ENCODE measurements at places on chromosomes 1 and 21. TPM values are rescaled to one million over a fixed set of nuclear protein-coding genes. Genes with fewer than 3 reads are reported as not detected.

The BMP8B gene
- 1.1 TPM for polyA plus RNA-seq

The DMRTA2 gene
- not detected for polyA plus RNA-seq

The COL8A2 gene
- 0.18 TPM for polyA plus RNA-seq

The GPX7 gene
- polyA plus RNA-seq: 10.6 TPM

The CA14 gene
- polyA plus RNA-seq: not detected

The SPATA45 gene
- polyA plus RNA-seq: not detected

The MYCL gene
- 0.33 TPM for polyA plus RNA-seq

The LCE1C gene
- polyA plus RNA-seq: not detected

The HOOK1 gene
- polyA plus RNA-seq: under 0.01 TPM

The CPT2 gene
- polyA plus RNA-seq: 13.0 TPM

The MFAP2 gene
- polyA plus RNA-seq: 28.1 TPM

The TSPEAR gene
- 0.56 TPM for polyA plus RNA-seq

The GRHL3 gene
- 2.1 TPM for polyA plus RNA-seq

The LGR6 gene
- polyA plus RNA-seq: 0.28 TPM

The PROX1 gene
- polyA plus RNA-seq: 0.49 TPM

The WNT4 gene
- 1.0 TPM for polyA plus RNA-seq

The AP4B1 gene
- polyA plus RNA-seq: 10.2 TPM

The RCSD1 gene
- 6.7 TPM for polyA plus RNA-seq

The FCRL3 gene
- polyA plus RNA-seq: 0.09 TPM

The MTHFR gene
- polyA plus RNA-seq: 8.2 TPM

The NPPA gene
- 0.42 TPM for polyA plus RNA-seq

The AADACL3 gene
- not detected for polyA plus RNA-seq

The SERTAD4 gene
- polyA plus RNA-seq: 0.67 TPM

The DSCAM gene
- not detected for polyA plus RNA-seq

The DCST1 gene
- not detected for polyA plus RNA-seq

The RUNX3 gene
- polyA plus RNA-seq: 2.0 TPM

The CDK18 gene
- 4.2 TPM for polyA plus RNA-seq

The SPRR2F gene
- 0.90 TPM for polyA plus RNA-seq

The SELP gene
- 1.0 TPM for polyA plus RNA-seq

The CXADR gene
- polyA plus RNA-seq: 1.8 TPM

The PRAMEF20 gene
- polyA plus RNA-seq: not detected

The KDF1 gene
- polyA plus RNA-seq: 0.94 TPM

The TGFB2 gene
- polyA plus RNA-seq: 0.67 TPM

The EVA1C gene
- 59.7 TPM for polyA plus RNA-seq

The PCAT6 gene
- 1.3 TPM for polyA plus RNA-seq

The SH2D5 gene
- not detected for polyA plus RNA-seq

The CA6 gene
- polyA plus RNA-seq: not detected

The ERRFI1 gene
- polyA plus RNA-seq: 135 TPM

The KPRP gene
- not detected for polyA plus RNA-seq

The MRPL37 gene
- 79.8 TPM for polyA plus RNA-seq

The GJA8 gene
- not detected for polyA plus RNA-seq

The GLIS1 gene
- polyA plus RNA-seq: 0.22 TPM

The S100A10 gene
- 1,006 TPM for polyA plus RNA-seq

The JAM2 gene
- polyA plus RNA-seq: 11.6 TPM

The NUAK2 gene
- 1.6 TPM for polyA plus RNA-seq

The DCDC2B gene
- not detected for polyA plus RNA-seq

The C1QTNF12 gene
- 3.5 TPM for polyA plus RNA-seq
